Esophagus muscularis mucosa (tissue), 4 donors: ENCODE measurements at places on chromosomes 6 and 20. TPM values are rescaled to one million over a fixed set of nuclear protein-coding genes. Genes with fewer than 3 reads are reported as not detected.

DNA sequence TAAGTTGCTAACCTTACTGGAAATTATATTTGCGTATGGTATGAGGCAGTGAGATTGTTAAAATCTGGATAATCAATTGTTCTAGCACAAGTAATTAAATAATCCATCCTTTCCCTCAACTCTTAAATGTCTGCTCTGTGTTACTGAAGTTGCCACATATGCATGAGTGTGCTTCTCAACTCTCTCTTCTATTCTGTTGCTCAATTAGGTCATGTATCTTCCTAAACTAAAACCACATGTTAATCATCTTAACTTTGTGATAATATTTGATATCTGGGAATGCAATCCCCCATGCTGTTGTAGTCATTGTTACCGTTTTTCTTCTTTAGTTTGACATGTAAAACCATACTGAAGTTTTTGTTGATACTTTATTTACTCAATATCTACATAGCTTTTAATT lies 63.5 kb upstream of the STMND1 start:
- no peak for DNase-seq

Gene PPP1R14C
- total RNA-seq: 0.40 TPM

DNA sequence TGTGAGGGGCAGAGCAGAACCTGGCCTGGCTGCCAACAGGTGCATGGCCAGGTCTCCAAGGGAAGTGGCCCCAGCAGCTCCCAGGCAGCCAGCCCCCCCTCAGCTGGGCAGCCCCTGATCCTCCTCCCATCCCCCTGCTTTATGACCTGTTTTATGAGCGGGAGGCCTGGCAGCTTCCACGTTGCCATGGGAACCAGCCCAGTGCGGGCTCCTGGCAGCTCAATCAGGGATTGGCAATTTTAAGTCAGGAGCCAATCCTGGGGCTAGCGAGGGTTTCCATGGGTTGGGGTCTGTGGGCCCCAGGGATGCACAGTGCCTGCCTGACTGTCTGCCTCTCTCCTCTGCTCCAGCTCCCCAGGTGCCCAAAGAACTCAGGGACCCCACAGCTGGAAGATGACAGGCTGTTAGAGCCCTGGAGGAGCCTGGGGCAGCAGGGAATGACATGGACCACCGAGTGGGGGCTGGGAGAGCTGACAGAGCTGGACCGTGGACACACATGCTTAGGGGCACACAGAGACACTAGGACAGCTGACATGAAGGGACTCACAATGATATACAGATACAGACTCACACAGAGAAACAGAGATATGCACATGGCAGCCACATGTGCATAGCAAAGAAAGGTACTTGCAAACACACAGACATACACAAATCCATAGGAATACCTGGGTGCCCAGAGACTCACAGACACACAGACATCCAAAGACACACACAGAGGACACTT lies 56.5 kb upstream of the SIRPA start:
- DNase-seq: no peak

GRCh38 chr20:20606881-20607280 lies 105.6 kb downstream of the RALGAPA2 start:
- no peak for DNase-seq
